ENCODE measurements at places on chromosomes 13 and 19. TPM values are rescaled to one million over a fixed set of nuclear protein-coding genes. Genes with fewer than 3 reads are reported as not detected.

DNA sequence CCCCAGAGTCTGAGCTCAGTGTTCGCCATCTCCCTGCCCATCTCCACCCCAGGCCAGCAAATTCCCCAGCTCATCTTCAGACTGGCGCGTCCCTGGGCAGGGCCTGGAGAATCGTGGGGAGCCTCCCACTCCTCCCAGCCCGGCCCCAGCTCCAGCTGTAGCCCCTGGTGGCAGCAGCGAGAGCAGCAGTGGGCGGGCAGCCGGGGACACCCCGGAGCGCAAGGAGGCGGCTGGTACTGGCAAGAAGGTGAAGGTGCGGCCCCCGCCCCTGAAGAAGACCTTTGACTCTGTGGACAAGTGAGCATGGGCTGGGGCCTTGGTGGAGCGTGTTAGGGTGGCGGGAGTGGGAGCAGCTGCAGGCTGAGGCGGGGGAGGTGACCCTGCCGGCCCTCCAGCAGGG is 8.4 kb upstream of the PRR19 start:
- ATAC-seq: no peak

GRCh38 chr13:93786846-93787489 is 560.4 kb downstream of the GPC6 start:
- ATAC-seq: no peak

- no peak for ATAC-seq
These were observed 193.7 kb upstream of the RXFP2 start for GRCh38 chr13:31545616-31546015.

- no peak for ATAC-seq
These were observed 13.9 kb upstream of the DACH1 start for GRCh38 chr13:71880753-71881541.

GRCh38 chr13:36820222-36820621 is 1.2 kb downstream of the RFXAP start:
- ATAC-seq: no peak

GRCh38 chr19:723714-724113 is 15.0 kb downstream of the PALM start:
- ATAC-seq: no peak

The MRPS31 gene
- 16.7 TPM for total RNA-seq

The ATP1A3 gene
- total RNA-seq: 0.32 TPM

Data from esophagus mucosa (tissue), 1 donor.